A375 (cell line): ENCODE measurements at places on chromosomes 6 and 20. TPM values are rescaled to one million over a fixed set of nuclear protein-coding genes. Genes with fewer than 3 reads are reported as not detected.

Gene PHACTR1
- total RNA-seq, result 0.23 and 0.61 TPM in 2 replicates

Gene SLC22A7
- total RNA-seq, result not detected in 2 replicates

Gene MATN4
- total RNA-seq, result 1.1 and 1.9 TPM in 2 replicates

Gene KHDC1L
- not detected in 2 replicates for total RNA-seq

Gene PCIF1
- total RNA-seq, result 13.1 and 14.9 TPM in 2 replicates

Gene APOM
- total RNA-seq, result 0.19 and 2.5 TPM in 2 replicates

Gene RTF2
- 86.5 and 99.4 TPM in 2 replicates for total RNA-seq

Gene SIRPB1
- total RNA-seq, result 3.7 and 4.5 TPM in 2 replicates

Gene FOXF2
- 3.1 and 3.8 TPM in 2 replicates for total RNA-seq

Gene APCDD1L
- not detected in 2 replicates for total RNA-seq

Gene PPP1R3G
- 0.08 TPM in 1 of 2 replicates, not detected in the other for total RNA-seq

Gene TMEM14B
- total RNA-seq, result 58.5 and 65.8 TPM in 2 replicates

Gene CALHM5
- total RNA-seq, result 0.19 and 0.29 TPM in 2 replicates

Gene TMEM244
- 0.75 TPM in 1 of 2 replicates, not detected in the other for total RNA-seq

Gene TRIM10
- total RNA-seq, result not detected in 2 replicates

Gene NCOA5
- 20.6 and 21.6 TPM in 2 replicates for total RNA-seq

Gene SLC17A4
- not detected in 2 replicates for total RNA-seq

Gene TRIM26
- total RNA-seq, result 23.1 and 24.6 TPM in 2 replicates

Gene MDFI
- total RNA-seq, result 1.2 and 1.8 TPM in 2 replicates

Gene HLA-DOA
- 4.1 and 4.3 TPM in 2 replicates for total RNA-seq

Gene EYA2
- not detected in 2 replicates for total RNA-seq

Gene ADA
- total RNA-seq, result 9.7 and 12.3 TPM in 2 replicates

Gene COX4I2
- not detected in 2 replicates for total RNA-seq

Gene KCNK15
- 0.11 TPM in 1 of 2 replicates, not detected in the other for total RNA-seq

Gene RBPJL
- not detected in 2 replicates for total RNA-seq

Gene HUS1B
- 0.87 and 1.9 TPM in 2 replicates for total RNA-seq

Gene GPSM3
- 13.7 and 15.4 TPM in 2 replicates for total RNA-seq

Gene HCRTR2
- not detected in 2 replicates for total RNA-seq
